Skeletal muscle cell (primary cell): ENCODE measurements at places on chromosomes 3 and 15.

DNA sequence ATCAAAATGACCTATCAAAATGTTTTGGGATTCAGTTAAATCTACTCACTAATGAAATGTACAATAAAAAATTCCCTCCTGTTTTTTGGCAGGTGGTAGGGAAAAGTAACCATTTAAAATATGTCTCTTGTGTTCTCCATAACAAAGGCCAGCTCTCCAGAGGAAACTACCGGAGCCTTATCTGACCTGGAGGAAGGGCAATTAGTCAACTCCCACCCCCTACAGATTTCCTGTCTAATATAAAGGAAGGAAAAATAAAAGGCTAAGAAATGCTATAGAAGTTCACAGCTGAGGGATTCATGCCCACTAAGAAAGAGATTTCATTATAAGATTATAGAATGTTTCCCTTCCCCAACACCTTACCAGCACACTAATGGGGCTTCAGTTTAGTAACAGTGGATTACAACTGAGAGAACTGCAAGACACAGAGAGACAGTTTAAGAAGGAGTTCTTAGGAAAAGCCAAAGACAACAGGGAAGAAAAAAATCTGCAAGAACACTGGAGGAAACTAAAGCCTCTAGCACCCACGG is 376.5 kb upstream of the KCNMB2 start:
- DNase-seq: no peak

- DNase-seq: no peak
These were observed 39.6 kb upstream of the PDCD6IP start for GRCh38 chr3:33758864-33759263.

DNA sequence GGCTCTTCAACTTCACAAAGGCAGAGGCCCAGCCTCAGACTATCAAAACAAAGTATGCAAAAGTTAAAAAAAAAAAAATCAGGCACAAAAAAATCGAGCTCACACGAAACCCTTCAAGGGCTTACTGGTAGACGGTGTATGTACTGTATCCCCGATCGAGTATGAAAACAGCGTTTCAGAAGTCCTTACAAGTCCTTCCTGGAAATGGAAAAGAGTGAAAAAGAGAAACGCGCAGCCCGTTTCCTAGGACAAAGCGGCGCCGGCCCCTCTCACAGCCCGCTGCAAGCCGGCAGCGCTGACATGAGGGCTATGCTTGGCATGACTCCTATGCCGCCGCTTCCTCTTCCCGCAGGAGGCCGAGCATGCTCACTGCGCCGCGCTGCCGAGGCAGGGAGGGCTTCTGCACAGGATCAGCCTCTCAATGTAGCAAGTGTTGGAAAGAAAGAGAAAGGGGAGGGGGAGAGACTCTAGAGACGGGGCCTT is at the start of gene VGLL4:
Gene VGLL4, minus strand, starts transcription at position 311 of the 483 bp plus-strand sequence. CDS start 397 bp downstream, outside the sequence.
- DNase-seq: peak; percentile 80

GRCh38 chr3:48950051-48950450 is 31.4 kb downstream of the ARIH2 start:
- DNase-seq: no peak

- DNase-seq: no peak
These were observed 47.1 kb downstream of the KLF15 start for GRCh38 chr3:126309861-126310655.

DNA sequence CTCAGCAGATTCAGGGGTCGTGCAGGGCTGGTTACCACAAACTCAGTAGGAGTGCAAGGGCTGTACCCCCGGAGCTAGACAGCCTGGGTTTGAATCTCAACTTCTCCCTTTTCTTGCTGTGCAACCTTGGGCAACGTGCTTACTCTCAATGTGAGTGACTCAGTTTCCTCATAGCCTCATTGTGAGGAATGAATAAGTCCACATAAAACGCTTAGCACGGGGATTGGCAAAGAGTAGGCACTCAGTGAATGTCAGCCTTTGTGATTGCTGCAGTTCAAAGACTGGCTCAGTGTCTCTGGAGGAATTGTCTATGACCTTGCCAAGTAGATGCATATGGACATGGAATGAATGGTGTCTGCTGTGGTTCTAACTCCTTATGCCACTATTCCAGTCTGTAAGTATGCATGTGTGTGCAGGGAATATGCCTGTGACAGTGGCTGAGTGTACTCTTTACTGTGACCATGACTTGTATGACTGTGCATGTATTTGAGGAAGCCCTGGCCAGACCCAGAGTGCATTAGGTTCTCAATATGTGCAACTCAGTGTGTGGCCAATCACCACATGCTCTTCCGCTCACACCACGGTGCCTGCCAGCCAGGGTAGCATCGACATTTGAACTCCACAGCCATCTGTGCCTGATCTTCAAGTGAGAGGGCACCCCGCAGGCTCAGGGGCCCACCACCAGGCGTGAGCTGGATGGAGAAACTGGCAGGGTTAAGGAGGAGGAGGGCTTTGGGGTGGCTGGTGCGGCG is 900 bp upstream of the HYAL3 start:
- peak; percentile 13 for DNase-seq

GRCh38 chr3:13110678-13111116 is 37.5 kb upstream of the IQSEC1 start:
- no peak for DNase-seq

GRCh38 chr3:77232557-77232956 is 192.7 kb downstream of the ROBO2 start:
- no peak for DNase-seq

- DNase-seq: no peak
These were observed 19.2 kb downstream of the LYSMD2 start for GRCh38 chr15:51718219-51718618.

- DNase-seq: no peak
These were observed 677.7 kb upstream of the NECTIN3 start for GRCh38 chr3:110393941-110394340.
